Activated CD8-positive, alpha-beta memory T cell treated with anti-CD3 and anti-CD28 coated beads, Interleukin-2, amount 10 ng/mL, durations not matched to agents 7 days and 5 days (primary cell): ENCODE measurements at places on chromosomes 13 and 19. TPM values are rescaled to one million over a fixed set of nuclear protein-coding genes. Genes with fewer than 3 reads are reported as not detected.

AXL gene
- 0.29 TPM for total RNA-seq

TSSK6 gene
- total RNA-seq = 6.3 TPM

CTU1 gene
- total RNA-seq = 9.5 TPM

NPAS1 gene
- total RNA-seq = 0.41 TPM

SLC5A5 gene
- 0.59 TPM for total RNA-seq

JSRP1 gene
- total RNA-seq = 1.0 TPM

LHB gene
- total RNA-seq = not detected

CYP2F1 gene
- not detected for total RNA-seq

PSG1 gene
- total RNA-seq = not detected

CD79A gene
- 4.1 TPM for total RNA-seq

ANGPTL8 gene
- not detected for total RNA-seq

ANGPTL4 gene
- 0.50 TPM for total RNA-seq

GNA15 gene
- total RNA-seq = 23.7 TPM

PLK5 gene
- not detected for total RNA-seq

WDR88 gene
- total RNA-seq = not detected

NUP58 gene
- total RNA-seq = 94.3 TPM

REEP6 gene
- total RNA-seq = 1.0 TPM

OR4F17 gene
- total RNA-seq = not detected

OR7D2 gene
- not detected for total RNA-seq

LRRC25 gene
- not detected for total RNA-seq

CYSLTR2 gene
- total RNA-seq = 4.0 TPM

PTGIR gene
- total RNA-seq = 27.5 TPM

ZNF420 gene
- 10.4 TPM for total RNA-seq

KCNJ14 gene
- total RNA-seq = 0.85 TPM

SWSAP1 gene
- 2.6 TPM for total RNA-seq

NLRP7 gene
- not detected for total RNA-seq

CBLC gene
- not detected for total RNA-seq

PDX1 gene
- not detected for total RNA-seq

MRI1 gene
- total RNA-seq = 59.3 TPM

ZNF90 gene
- 16.6 TPM for total RNA-seq

SIGLEC6 gene
- not detected for total RNA-seq

KMT5C gene
- 35.3 TPM for total RNA-seq
